ENCODE measurements at places on chromosomes 6 and 20.

DNA sequence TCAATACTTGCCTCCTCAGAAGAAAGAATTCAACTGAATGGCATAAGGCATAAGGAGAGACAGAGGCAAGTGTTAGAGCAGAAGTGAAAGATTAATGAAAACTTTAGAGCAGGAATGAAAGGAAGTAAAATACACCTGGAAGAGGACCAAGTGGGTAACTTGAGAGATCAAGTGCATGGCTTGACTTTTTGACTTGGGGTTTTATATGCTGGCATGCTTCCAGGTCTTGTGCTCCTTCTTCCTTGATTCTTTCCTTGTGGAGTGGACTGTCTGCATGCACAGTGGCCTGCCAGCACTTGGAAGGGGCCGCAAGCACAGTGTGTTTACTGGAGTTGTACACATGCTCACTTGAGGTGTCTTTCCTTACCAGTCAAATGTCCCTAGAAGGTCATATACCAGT, 222.1 kb upstream of the UFL1 start:
- DNase-seq = no peak

GRCh38 chr6:56555438-56555872, 87.2 kb downstream of the DST start:
- no peak for DNase-seq

DNA sequence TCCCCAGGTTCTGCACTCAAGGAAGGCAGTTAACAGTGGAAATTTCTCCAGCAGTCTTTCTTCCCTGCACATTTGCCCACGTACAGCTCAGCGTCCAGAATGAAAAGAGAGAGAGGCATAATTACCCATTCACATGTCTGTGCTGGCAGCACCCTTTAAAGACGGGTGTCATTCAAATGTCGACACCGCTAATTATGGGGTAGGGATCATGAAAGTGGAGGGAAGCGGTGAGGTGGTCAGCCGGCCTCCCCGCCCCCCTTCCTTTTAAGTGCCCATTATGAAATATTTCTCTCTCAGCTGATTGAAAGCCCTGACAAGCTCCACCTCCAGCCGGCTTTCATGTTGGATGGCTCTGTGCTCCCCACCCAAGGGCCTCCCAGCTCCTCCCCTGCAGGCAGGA, 246.1 kb downstream of the BMP7 start:
- no peak for DNase-seq

DNA sequence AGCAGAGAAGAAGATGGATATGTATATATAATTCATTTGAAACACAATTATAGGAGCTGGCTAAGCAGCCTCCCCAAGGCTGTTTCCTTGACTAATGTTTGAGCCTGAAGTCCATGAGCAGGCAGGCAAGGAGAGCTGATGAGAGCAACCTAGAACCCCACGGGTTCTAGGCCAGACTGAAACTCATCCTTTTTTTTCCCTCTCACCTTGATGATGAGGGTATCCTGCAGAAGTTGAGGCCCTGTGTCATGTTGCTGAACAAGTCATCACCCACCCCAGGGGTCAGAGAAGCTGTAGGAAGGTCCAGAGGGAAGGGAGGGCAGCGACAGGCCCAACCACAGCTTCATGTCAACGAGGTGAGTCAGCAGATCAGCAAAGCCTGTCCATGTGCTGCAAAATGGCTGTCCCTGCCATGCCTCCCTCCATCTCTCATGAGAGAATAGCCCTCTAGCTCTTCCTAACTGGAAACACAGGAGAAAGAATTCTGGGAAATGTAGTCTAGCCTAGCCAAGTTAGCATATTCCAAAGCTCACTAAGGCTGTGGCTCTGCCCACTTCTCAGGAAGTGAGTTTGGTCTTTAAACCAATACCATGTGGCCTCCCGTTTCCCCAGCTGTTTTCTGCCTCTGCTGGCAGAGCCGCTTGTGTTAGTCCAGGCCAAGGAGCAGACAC, 91.3 kb upstream of the DTNBP1 start:
- DNase-seq = no peak

- no peak for DNase-seq
Observed at GRCh38 chr6:71385111-71385822, 96.7 kb downstream of the OGFRL1 start.

GRCh38 chr6:65900928-65901327, 193.9 kb upstream of the EYS start:
- no peak for DNase-seq

DNA sequence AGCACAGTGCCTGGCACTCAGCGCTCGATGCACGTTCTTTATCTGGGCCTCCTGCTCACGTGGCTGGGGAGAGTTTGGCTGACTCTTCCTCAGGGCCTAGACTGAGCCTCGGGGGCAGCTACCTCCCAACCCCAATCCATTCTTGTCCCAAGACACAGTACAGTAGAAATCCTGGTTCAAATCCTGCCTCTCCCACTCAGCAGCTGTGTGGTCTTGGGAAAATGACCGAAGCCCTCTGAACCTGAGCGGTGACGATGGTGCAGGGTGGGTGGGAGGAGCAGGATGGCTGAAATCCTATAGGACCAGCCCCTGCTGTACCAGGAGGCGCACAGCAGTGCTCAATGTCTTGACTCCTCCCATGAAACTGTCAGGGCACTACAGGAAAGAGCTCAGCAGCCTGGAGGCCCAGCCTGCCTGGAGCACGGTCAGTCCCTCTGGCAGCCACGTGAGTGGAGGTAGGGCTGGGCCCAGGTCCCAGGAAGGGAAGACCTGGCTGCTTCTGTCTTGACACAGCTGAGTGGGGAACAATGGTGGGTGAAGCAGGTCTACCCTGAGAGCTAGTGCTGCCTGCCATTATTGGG, 31.5 kb downstream of the PDRG1 start:
- DNase-seq = no peak

DNA sequence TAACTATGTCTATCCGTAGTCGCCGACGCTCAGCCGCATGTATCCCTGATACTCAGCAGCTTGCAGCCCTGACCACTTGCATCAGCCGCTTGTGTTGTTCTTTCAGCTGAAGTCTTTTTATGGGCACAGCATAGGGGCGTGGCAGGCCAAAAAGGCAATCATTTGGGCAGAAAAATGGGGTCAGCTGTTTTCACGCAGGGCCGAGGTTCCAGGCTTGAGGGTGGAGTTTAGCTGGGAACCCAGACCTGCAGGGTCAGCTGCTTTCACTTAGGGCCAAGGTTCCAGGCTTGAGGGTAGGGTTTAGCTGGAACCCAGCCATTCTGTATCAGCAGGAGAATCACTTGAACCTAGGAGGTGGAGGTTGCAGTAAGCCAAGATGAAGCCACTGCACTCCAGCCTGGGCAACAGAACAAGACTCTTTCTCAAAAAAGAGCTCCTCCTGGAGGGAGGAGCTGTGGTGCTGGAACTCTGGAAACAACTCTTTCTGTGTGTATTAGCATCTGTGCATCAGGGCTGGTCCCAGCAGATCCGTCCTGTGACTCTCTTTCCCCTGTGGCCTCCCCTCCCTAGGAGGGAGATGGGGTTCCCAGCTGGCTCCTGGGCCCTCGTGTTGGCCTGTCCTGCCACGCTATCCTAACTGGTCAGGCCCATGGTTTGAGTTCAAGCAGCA, 56.9 kb upstream of the PRND start:
- DNase-seq = no peak

DNA sequence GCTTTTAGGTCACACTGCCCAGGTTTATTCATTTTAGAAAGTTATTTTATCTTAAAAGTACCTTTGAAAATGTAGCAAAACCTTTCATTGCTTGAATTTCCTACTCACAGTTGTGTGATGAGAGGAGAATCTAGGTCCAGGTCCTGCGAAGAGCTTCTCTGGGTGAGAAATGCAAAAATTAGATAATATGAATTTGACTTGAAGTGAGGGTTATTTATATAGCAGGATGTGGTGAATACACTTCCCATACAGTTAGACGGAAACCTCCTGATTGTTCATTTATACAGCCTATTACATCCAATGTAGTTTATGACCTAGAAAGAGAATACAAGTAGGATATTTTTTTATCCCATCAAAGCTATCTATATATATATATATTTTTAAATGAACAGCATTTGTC, 30.5 kb downstream of the CDKAL1 start:
- no peak for DNase-seq

GRCh38 chr20:14477125-14477524, 139.7 kb upstream of the FLRT3 start:
- DNase-seq = no peak

DNA sequence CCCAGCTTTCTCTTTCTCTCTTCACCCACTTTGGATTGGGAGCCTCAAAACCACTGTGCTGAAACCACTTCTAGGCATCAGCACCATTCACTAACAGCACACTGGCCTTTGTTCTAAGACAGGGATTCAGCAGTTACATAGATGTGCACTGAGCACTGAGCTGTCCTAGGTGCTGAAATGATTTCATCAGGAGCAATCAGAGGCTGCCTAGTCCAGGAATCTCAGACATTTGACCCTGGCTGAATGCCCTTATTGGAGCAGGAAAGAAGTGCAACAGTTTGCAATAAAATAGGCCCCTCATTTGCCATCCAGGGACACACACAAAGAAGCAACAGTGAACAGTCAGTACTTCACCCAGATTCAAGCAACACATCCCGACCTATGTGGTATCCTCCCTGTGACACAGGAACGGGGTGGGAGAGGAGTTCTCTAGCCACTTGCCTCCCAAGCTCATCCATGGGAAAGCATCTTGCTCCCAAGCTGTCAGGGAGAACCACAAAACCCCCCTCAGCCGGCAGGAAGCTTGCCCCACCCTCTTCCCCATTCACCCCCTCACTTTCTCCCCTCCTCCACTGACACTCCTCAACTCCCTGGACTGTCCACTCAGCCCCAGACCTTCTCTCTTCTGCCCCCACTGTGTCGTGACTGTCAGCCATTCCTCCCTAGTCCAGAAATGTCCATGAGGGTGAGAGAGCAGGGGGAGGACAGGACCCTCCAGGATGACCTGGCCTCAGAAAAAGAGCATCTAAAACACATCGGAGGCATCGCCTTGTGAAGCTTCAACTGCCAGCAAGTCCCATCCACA, 304.4 kb downstream of the PREX1 start:
- DNase-seq = no peak

DNA sequence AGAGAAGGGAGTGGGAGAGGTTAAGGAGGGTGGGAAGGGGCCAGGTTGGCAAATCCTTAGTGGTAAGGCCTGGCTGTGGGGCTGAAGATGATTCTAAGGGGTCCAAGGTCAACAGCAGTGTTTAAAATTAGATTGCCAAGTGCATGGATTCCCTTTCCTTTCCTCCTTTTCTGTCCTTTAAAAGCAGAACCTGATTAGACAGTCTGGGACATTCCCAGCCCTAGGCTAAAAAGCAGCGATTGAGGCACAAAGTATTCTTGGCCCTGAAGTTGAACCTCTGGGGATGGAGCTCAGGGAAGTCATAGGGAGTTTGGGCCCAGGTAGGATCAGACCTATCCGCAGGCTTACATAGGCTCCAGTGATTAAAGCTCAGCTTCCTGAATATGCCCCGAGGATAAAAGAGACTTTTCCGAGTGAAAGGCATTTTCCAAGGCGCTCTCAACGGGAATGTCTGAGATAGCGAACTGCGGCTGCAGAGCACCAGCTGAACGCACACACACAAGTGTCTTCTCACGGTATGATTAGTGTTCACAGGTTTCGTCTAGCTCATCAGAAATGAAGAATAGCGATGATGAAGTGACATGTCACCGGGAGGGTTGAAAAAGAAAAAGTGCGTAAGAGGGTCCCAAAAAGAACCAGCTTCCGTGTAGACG, 787 bp upstream of the CARMIL1 start:
- DNase-seq = no peak

- DNase-seq = no peak
Observed at GRCh38 chr20:64113444-64113775, 6.0 kb upstream of the NPBWR2 start.

DNA sequence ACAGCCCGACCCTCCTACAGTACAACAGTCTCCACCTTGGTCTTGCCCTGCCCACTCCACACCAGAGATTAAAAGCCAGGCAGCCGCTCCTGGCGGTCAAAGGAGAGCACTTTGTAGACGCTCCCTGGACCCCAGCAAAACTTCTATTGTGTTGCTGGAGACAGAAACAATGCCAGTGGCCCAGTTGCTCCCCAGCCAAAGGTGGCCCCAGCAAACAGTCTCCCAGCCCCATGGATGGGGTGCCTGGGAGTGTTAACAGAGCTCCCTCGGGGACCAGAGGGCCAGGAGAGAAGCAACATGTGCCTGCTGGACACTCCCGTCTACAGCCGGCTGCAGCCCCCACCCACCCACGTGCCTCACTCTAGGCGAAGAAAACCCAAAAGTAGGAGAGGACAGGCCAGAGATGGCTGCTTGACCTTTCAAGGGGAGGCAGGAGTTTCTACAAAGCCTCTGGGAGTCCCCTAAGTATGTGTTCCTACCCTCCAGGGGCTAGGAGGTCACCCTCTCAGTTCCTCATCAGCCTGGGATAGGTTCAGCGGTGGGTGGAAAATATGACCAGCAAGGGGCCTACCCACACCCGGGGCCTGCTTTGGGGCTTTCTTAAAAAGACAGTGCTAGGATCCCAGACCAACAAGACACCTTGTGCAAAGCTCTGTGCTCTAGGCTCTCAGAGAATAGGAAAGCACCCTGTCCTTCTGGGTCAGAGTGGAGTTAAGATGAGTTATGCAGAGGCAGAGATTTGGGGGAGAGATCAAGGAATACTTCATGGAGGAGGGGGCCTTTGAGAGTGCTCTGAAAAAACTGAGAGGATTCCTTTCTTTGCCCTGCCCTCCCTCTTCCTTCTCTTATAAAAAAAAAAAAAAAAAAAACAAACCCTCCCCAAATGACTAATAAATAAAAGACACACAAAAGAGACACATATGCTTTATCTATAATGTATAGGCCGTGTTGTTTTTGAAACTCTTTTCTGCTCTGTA, 19.0 kb upstream of the PREX1 start:
- DNase-seq = no peak

DNA sequence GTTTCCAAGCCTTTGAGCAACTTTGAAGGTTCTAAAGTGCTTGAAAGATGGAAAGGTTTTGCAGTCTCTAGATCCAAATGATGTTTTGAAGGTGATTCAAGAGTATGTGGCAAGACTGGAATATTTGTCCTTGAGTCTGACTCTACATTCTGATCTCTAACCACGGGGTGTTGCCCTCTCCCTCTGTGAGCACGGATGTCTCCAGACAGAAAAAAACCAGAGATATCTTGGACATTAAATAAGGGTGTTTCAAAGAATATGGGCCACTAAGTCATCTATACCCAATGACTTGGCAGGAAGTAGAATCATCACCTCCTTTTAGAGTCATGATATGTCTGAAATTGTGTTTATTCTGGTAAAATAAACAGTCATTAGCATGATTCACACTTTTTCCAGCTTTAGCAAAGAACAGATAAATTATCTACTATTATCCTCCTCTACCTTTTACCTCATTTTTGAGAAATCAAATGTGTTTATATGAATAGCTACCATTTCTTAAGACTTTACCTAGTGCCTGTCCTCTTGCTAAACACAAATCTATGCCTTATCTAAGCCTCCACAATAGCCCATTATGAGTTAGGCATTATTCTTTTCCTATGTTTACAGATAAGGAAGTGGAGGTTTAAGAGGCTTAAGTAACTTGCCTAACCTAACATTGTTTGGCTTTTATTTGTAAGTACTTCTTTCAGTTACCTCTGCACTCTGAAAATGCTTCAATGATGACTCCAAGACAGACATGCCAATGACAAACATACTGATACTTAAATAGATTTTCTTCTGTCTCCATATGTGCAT, 384.4 kb downstream of the BMP2 start:
- DNase-seq = no peak

Data from stimulated activated CD8-positive, alpha-beta memory T cell treated with anti-CD3 and anti-CD28 coated beads, Interleukin-4, amount 100 ng/mL, for 4 hours (primary cell).